AML-193 (cell line): ENCODE measurements at places on chromosomes 12 and 14.

- DNase-seq = no peak
These were observed 30.6 kb downstream of the WDR89 start for GRCh38 chr14:63611078-63611477.

- no peak for DNase-seq
These were observed 5.6 kb downstream of the CNOT2 start for GRCh38 chr12:70248876-70249275.

DNA sequence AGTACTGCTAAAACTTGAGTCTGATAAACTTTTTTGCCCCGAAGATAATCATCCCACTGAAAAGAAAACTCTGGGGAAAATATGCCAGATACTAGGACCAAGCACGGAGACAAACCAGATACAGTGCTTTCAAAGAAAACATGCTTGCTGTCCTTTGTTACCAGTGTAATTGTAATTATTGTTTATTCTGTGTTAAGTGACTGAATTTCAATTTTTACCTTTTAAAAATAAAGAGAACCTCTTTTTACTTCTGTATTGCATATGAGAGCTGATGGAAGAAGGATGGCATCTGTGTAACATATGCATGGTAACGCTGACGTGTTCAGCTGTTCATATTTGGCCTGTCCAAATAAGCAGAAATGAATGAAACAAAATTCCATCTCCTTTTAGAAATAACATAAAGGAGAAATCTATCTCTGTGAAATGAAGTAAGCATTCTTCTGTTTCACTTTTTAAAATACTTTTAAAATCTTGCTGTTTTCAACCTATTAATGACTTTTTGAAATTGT lies 22.5 kb downstream of the SLC35E3 start:
- DNase-seq = no peak

- DNase-seq = no peak
These were observed 145.1 kb downstream of the ACSS3 start for GRCh38 chr12:81222846-81223592.

- DNase-seq = no peak
These were observed 326.8 kb upstream of the RTL1 start for GRCh38 chr14:101230161-101230850.

DNA sequence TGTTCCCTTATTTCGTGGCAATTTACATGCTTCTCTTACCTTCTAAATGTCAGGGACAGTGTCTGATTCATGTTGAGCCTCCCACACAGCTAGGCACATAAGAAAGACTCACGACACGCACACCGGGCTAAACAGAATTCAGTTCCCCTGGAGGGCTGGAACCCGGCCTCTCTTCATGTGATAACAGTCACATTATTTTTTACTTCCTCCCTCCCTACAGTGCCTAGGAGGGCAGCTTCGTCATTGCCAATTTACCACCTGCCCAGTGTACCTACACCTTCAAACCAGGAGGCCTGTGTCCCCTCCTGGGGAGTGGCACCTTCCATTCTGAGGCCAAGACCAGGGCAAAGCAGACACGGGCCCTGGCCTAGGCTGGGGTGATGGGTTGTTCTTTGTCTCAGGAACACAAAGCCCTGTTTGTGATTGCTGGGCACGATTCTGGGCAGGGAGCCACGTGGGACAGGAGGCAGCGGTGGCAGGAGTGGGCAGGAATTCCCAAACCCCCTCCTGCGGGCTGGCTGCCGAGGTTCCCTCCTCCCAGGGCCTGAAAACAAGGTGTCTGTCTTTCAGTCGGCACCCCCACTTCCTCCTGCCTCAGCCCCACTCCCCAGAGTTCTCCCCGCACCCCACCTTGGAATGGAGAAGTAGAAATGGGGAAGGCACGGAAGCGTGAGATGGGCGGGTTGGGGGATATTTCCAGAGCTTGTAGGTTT lies 6.8 kb upstream of the RASAL1 start:
- peak; percentile 61 for DNase-seq
